ENCODE measurements at places on chromosomes 12 and 14. TPM values are rescaled to one million over a fixed set of nuclear protein-coding genes. Genes with fewer than 3 reads are reported as not detected.

Gene PTPN21
- 23.9 TPM for total RNA-seq

Gene SPTSSA
- total RNA-seq = 5.1 TPM

Gene TRMT5
- 23.3 TPM for total RNA-seq

Gene DPPA3
- total RNA-seq = not detected

Gene MMP19
- total RNA-seq = 2.7 TPM

Gene ASB8
- total RNA-seq = 36.2 TPM

Gene PAPLN
- total RNA-seq = 0.58 TPM

Gene EML1
- total RNA-seq = 39.6 TPM

Gene SLC7A8
- total RNA-seq = 4.2 TPM

Gene MEG3
- 2,358 TPM for total RNA-seq

Gene DCP1B
- 8.3 TPM for total RNA-seq

Gene TSPAN8
- 2.5 TPM for total RNA-seq

Gene CAPRIN2
- 20.3 TPM for total RNA-seq

Gene MLH3
- 40.9 TPM for total RNA-seq

Gene ALX1
- 0.62 TPM for total RNA-seq

Gene MYO1H
- total RNA-seq = not detected

Gene PRH1
- 24.7 TPM for total RNA-seq

Gene YARS2
- 20.9 TPM for total RNA-seq

Gene TAS2R20
- total RNA-seq = 2.5 TPM

Gene ATXN3
- total RNA-seq = 19.6 TPM

Gene CCDC184
- total RNA-seq = 1.2 TPM

All from muscle of leg (tissue), 16 donors.